Hepatocyte (in vitro differentiated cells): ENCODE measurements at places on chromosomes 4 and X.

GRCh38 chr4:41204400-41204978 lies 9.9 kb downstream of the APBB2 start:
- no peak for DNase-seq

- no peak for DNase-seq
Observed at GRCh38 chr4:108029016-108029720, 39.5 kb downstream of the HADH start.

DNA sequence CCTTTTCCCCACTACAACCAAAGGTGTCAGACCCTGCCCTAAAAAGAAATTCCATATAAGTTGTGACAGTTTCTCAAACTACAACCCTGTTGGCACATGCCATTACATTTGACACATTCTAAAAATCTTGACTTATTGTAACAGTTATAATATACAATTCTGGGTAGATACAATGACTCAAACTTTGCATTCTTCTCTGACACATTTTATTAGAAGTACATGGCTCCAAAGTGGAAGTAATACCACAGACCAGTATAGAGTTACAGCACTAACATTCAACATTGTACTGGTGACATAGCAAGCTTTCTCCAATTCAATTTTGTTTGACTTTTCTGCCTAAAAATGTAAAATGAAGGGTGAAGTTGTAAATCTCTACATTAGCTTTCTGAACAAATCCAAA lies 196.6 kb upstream of the ETNPPL start:
- no peak for DNase-seq

GRCh38 chr4:101252721-101253120 lies 94.6 kb downstream of the PPP3CA start:
- no peak for DNase-seq

- DNase-seq, result no peak
Observed at GRCh38 chr4:88575186-88575585, 17.1 kb upstream of the HERC3 start.

- DNase-seq, result no peak
Observed at GRCh38 chr4:186915816-186916215, 192.2 kb upstream of the FAT1 start.

- peak; percentile 25 for DNase-seq
Observed at GRCh38 chr4:152640058-152640921, 39.5 kb downstream of the TMEM154 start.

- no peak for DNase-seq
Observed at GRCh38 chr4:186852964-186853391, 129.3 kb upstream of the FAT1 start.

DNA sequence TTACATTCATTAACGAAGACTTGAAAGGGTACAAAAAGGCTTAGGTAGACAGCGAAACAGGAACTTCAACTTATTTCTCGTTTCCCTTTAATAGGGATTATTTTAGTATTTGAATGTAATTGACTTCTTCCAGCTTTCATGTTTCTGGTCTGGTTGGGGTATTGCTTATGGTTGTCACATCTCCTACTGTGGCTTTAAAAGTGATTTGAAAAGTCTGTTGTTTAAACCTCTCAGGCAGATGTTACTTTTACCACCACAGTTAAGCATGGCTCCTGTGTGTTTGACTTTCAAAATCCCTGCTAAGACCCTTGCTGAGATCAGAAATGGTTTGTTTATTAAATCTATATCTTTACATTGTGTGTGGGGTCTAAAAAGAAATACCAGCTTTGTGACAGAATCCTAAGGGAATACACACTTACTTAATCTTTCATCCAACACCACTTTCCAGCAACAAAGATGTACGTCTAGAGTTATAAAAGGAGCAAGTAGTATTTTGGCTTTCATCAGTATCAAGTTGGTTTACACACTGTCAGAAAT lies 661.2 kb downstream of the FAT4 start:
- no peak for DNase-seq

DNA sequence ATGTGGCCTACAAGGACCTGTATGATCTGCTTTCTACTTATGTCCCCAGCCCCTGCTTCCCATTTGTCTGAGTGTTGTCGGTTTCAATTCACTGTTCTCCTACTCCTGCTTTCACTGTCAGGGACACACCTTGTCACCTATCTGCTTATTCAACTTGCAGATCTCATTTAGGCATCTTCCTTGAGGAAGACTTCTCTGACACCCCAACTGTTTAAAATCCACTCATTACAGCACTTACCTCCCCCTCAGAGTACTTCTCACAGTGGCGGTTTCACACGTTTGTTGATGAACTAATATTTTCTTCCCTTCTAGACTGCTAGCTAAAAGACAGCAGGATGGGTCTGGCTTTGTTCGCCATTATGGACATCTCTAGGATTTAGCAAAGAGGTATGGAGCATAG lies 279.9 kb upstream of the TET2 start:
- no peak for DNase-seq

- no peak for DNase-seq
Observed at GRCh38 chrX:75649829-75650228, 127.0 kb upstream of the ZDHHC15 start.

GRCh38 chr4:108795733-108796132 lies 32.9 kb upstream of the ETNPPL start:
- DNase-seq, result no peak
